Osteocyte (in vitro differentiated cells): ENCODE measurements at places on chromosomes 4 and X.

GRCh38 chrX:17616936-17617335 is 120.4 kb upstream of the SCML1 start:
- DNase-seq, result no peak

DNA sequence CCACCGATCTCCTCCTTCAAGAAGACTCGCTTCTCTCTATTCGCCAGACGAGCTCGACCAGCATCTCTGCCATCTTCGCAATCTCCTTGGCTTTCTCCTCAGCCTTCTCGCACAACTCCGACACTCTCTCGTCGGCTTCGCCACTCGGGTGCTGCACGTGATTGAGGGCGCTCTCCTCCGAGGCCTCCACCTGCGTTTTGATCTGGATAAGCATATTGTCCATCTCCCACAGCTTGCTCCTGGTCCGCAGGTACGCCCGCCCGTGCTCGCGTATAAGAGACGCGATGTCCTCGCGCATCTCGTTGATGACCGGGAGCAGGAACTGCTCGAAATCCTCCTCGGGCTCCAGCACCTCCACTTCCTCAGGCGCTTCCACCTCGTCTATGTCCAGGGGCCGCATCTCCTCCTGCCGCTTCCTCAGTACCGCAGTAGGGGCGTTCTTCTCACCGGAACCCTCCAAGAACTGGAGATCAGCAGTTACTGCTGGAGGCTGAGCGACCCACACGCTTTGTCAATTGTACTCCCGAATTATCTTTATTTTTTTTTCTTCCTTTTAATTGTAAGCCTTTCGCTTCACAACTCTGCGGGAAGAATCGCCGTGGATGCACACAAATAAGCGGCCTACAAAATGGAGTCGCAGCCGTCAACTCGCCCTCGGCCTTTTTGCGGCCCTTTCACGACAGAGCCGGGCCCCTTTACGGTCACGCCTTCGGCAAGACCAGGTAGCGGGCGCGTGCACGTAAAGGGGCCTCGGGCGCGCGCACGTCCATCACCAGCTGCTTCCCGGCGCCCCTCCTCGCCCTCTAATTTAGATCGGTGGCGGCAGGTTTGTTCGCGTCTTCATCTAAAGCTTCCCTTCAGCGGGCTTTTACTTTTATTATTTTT is at the start of gene MRFAP1L1:
Gene MRFAP1L1 (minus strand): TSS at position 636 of the 885 bp plus-strand sequence. CDS start 236 bp downstream, at position 400.
- DNase-seq, result peak; percentile 98

DNA sequence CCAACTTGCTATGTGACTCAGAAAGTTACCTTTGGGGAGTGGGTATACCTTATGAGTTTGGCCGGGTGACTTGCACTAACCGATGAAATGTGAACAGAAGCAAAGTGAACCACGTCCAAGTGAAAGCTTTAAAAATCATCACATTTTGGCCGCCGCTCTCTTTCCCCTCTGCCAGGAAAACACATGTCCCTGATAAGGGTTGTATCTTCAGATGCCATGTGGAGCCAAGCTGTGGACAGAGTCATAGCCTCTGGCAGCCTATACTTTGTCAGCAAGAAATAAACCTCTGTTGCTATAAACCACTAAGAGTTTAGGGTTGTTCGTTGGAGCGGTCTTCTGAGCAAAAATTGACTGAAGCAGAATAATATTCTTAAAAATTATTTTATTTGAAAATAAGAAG is 92.3 kb downstream of the PRDM5 start:
- no peak for DNase-seq

GRCh38 chrX:135086197-135086854 is 34.0 kb downstream of the ETDB start:
- no peak for DNase-seq

- DNase-seq, result no peak
These were observed 20.6 kb downstream of the DCHS2 start for GRCh38 chr4:154471032-154471431.

- no peak for DNase-seq
These were observed 2.4 kb downstream of the MEPE start for GRCh38 chr4:87835197-87835596.

GRCh38 chr4:25654031-25654970 is 1.4 kb upstream of the SLC34A2 start:
- DNase-seq, result no peak

DNA sequence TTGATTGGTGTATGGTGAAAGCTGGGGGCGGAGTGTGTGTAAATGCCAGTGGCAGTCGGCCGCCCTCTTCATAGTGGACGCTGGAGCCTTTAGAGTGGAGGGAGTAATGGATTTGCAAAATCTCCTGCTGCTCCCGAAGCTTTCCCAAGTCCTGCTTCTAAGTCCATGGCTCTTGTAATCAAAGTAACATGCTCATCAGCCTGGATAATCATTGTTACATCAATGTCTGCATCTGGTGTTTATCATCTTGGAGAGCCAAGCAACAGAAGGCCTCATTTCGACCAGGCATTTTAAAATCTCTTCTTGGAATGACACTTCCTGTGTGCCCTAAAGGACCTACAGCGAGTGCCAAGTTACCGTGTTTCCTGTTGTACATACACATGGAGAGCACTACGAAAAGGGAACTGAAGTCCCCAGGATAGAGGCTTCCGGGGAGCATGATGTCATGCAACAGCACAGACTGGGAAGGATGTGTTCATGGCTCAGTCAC is 32.2 kb downstream of the UNC5C start:
- DNase-seq, result no peak

- no peak for DNase-seq
These were observed 62.9 kb downstream of the RHOXF2B start for GRCh38 chrX:120014354-120015130.

DNA sequence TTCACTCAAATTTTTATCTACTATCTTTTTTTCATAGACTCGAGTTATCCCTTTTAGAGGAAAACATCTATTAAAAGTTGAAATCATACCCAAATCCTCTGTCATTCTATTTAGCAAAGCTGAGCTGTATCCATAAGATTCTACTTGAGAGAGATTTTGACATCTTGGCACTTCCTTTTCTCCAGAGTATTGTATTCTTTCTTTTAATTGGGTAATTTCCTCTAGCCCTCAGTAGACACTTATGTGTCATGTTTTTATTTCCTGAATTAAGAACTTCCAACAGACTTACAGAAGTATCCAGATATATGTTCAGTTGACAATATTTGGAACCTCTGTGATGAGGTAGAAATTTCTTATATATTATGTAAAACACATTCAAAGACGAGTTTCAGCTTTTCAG is 201.6 kb upstream of the NR3C2 start:
- DNase-seq, result no peak

- peak; percentile 38 for DNase-seq
These were observed 11.2 kb downstream of the CD40LG start for GRCh38 chrX:136659174-136659573.

- DNase-seq, result no peak
These were observed 20.6 kb upstream of the IRAK1 start for GRCh38 chrX:154040307-154040756.

- no peak for DNase-seq
These were observed 12.7 kb upstream of the HPF1 start for GRCh38 chr4:169770416-169770815.

DNA sequence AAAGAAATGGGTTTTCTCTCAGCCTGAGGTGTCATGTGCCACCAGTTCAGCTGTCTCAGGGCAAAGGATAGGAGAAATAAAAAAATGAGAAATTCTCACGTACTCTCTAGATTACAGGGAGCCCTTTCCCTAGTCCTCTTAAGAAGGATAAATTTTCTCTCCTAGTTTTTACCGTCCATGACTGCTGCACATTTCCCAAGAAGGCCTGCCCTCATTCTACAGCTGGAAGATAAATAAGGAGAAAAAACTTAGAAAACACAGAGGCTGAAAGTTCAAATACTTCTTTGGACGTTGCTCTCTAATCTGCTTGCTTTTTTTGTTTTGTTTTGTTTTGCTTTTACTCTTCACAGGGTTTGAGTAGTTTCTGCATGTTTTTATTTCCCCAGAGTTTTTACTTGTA is 211.9 kb downstream of the DCAF12L2 start:
- DNase-seq, result no peak

DNA sequence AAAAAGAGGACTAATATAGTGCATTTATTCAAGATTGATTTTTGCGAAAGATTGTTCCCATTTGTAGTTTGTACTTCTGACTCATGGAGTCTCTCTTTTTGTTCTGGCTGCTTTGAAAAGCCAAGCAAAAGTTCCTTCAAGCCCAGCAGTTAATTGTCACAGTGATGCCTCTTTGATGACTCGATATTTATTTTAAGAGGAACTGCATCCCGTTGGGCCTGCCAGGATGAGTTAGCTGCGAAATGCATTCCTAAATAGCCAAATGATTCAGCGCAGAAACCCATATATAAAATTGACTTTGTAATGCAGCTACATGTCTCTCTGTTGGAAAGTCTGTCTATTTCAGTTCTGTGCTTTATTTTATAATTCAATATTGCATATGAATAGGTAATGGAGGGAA is 295.1 kb downstream of the GBA3 start:
- no peak for DNase-seq

DNA sequence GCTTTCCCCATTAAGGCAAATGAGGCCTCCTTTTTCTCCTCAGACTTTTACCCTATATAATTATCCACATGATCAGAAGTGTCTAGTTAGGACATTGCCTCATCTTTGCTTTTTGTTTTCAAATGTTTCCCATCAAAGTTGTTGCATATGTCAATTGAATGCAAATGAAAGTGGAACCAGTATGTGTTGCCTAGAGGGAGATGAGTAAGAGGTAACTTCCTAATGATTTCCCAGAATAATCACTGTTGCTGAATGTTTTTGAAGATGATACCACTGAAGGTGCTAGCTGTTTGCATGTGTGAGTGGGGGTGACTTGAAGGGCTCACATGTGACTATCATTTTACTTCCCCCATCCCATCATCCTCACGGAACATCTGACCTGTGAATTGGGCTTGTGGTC is 33.9 kb downstream of the PAK3 start:
- DNase-seq, result no peak

GRCh38 chr4:140152013-140152703 is 1.8 kb downstream of the MAML3 start:
- DNase-seq, result peak; percentile 85

DNA sequence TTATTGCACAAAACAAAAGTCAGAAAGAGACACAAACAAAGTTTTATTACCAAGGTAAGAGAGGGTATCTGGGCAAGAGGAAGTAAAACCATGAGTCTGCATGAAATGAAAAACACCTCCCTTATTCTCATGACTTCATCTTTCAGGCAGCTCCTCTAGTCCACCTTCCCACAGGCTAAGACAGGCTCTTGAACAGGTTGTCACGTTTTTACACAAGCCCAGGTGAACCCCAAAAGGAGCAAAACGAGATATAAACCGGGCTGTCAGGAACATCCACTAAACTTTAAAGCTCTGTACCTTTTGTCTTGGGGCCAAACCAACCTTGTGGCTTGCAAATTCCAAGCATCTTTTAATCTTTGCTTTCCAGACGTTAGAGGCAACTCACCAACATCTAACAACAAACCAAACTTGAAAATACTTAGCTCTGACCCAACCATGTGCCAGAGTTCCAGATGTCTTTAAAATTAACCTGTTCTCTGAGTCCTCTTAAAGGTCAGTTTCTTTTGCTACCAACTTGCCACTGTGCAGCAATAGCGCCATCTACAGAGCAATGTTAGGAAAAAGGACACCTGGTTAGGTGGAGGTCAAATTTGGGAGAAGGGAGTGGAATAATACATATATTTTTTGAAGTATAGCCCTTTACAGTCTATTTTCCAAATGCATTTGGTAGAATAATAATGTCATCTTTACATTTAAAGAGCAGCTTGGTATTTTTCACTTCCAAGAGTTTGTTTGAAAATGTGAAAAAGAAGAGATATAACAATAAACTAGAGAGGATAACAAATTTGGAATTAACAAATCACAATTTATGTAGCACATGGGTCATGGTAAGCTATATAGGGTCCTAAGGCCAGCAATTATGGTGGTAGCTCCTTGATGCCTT is 73.1 kb downstream of the QRFPR start:
- DNase-seq, result no peak
